Fibroblast of skin of scalp (primary cell): ENCODE measurements at places on chromosomes 16 and 17.

- DNase-seq: no peak
Measured at GRCh38 chr16:81618661-81619060, 160.4 kb upstream of the PLCG2 start.

GRCh38 chr17:15267996-15268395 is 2.9 kb upstream of the PMP22 start:
- peak; percentile 71 for DNase-seq

- no peak for DNase-seq
Measured at GRCh38 chr16:1743376-1744337, 27.7 kb downstream of the NME3 start.

DNA sequence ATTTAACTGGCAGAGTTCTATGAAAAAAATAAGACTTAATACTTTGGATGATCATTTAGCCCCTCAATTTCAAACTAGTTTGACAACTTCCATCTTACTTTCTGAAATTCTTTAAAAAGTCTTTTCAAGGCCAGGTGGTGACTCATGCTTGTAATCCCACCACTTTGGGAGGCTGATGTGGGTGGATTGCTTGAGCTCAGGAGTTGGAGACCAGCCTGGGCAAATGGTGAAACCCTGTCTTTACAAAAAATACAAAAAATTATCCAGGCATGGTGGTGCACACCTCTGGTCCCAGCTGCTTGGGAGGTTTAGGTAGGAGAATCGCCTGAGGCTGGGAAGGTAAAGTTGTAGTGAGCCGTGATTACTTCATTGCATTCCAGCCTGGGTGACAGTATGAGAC is 154.4 kb downstream of the TANC2 start:
- no peak for DNase-seq

GRCh38 chr16:1920727-1921171 is 2.5 kb upstream of the HS3ST6 start:
- DNase-seq: peak; percentile 16

DNA sequence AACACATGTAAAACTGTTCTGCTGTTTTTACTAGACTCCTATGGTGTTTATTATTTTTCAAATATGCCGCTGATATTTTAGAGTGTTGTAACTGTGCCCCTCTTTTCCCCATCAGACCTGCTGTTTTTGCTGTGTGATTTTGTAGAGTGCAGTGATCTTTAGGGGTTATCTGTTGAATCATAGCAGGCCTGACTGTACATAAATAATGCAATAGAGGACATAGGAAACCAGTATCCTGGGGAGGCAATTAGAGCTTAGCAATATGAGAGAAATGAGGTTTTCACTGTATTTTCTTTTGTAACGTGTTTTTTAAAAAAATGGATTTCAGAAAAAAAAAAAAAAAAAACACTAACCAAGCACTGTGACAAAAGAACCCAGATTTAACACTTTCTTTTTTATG is 662.2 kb downstream of the TOX3 start:
- DNase-seq: no peak

DNA sequence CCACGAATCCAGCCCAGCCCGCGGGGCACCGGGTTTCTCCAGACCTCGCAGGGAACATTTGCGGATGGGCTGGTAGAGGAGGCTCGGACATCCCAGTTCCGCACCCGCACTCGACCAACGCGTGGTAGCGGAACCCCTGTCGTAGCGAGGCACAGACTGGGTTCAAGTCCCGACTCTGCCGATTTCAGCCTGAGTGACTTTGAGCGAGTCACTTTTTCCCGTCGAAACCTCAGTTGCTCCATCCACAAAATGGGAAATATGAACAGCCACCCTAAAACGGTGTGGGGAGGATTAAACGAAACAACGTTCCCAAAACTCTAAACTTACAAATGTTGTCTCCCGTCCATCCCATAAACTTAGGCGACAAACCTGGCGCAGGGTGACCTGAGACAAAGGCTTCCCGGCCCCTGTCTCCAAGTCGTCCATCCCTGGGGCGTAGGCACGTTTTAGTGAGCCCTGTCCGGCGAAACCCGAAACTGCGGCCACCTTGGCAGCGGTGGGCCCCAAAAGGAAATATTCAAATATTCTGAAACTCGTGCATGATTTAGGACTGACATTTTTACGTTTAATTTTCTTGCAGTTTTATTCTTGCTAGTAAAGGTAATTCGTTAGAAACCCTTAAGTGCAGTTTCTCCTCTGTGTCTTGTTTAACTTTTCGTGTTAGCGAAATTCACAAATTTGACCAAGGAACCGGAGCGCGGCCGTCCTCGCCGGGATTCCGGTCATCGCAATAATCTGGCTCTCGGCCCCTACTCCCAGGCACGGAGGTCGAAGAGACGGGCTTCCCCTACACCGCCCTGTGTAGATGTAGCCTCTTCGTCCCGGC is 1.9 kb upstream of the MLLT6 start:
- DNase-seq: no peak

DNA sequence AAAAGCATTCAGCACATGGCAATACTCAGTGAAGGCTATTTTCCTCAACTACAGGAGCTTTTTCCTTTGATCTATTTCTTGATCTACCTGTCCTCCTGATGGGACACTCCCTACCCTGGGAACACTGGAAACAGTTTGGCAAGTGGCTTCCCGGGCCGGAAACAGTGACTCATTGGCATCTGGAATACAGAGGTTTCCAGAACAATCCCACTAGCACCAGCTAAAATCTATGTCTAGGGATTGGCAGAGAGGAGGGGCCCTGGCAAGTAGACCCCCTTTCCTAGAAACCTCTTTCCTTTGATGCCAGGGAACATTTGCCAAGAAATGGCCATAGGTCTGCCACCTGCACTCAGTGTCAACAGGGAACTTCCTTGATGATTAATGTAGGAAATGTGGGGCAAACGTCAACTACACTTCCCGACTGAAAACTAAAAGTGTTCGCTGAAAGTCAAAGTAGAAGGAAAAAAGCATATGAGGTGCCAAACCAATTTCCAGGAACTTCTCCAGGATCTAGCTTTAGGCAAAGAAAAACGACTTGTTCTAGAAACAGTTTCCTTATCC is 30.4 kb upstream of the FBXW10B start:
- peak; percentile 51 for DNase-seq

- DNase-seq: no peak
Measured at GRCh38 chr17:8955021-8955959, 10.2 kb downstream of the PIK3R5 start.

GRCh38 chr17:45715787-45716186 is 68.3 kb upstream of the CRHR1 start:
- DNase-seq: no peak

GRCh38 chr17:42700586-42701289 is 18.4 kb downstream of the CNTNAP1 start:
- no peak for DNase-seq

DNA sequence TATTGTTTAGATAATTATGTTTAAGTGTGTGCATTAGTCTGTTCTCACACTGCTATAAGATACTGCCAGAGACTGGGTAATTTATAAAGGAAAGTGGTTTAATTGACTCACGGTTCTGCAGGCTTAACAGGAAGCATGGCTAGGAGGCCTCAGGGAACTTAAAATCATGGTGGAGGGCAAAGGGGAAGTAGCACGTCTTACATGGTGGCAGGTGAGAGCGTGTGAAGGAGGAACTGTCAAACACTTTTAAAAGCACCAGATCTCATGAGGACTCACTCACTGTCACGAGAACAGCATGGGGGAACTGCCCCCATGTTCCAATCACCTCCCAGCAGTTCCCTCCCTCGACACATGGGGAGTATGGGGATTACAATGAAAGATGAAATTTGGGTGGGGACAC is 203.5 kb upstream of the GOT2 start:
- no peak for DNase-seq

DNA sequence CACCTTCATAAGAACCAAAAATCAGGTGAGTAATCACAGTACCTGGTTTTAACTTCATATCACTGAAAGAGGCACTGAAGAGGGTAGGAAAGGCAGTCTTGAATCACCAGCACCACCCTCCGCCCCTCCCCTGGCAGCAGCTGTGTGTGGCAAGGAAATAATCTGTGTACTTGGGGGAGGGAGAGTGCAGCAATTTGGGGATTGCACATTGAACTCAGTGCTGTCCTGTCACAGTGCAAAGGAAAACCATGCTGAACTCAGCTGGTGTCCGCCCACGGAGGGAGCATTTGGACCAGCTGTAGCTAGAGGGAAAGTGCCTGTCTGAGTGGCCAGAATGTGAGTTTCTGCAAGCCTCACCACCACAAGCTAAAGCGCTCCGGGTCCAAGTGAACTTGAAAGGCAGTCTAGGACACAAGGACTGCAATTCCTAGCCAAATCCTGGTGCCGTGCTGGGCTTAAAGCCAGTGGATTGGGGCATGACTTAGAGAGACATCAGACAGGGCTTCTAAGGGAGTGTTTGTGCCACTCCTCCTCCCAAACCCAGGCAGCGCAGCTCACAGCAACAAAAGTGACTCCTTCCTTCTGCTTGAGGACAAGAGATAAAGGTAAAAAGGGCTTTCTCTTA is 39.7 kb upstream of the ALDH3A1 start:
- DNase-seq: no peak

- peak; percentile 22 for DNase-seq
Measured at GRCh38 chr16:14071576-14072271, 605 bp downstream of the MRTFB start.

GRCh38 chr16:28112908-28113307 is 49.4 kb upstream of the GSG1L start:
- no peak for DNase-seq

GRCh38 chr16:59887856-59888255 is 1153.7 kb upstream of the GOT2 start:
- no peak for DNase-seq

DNA sequence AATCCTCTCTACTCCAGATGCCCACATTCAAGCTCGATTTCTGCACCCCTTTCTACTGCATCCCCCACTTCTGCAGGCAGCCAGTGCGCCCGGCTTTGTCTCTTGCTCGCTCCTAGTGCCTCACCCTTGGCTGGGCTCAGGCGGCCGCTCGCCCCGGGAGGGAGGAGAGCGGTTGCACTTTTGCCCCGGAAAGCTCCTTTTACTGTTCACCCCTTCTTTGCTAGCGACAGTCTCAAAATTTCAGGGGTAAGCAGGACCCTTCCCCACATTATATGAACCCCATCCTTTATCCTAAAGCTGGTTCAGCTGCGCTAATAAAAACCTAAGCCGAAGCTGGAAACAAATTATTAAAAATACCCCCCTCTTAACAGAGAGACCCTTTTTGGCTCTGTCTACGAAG is 1.0 kb downstream of the HOXB5 start:
- DNase-seq: no peak

- DNase-seq: no peak
Measured at GRCh38 chr16:79725051-79725450, 124.5 kb upstream of the MAF start.
